ENCODE measurements at places on chromosomes 13 and 19. TPM values are rescaled to one million over a fixed set of nuclear protein-coding genes. Genes with fewer than 3 reads are reported as not detected.

GRCh38 chr13:21636656-21637055, 32.7 kb upstream of the MICU2 start:
- no peak for DNase-seq

DNA sequence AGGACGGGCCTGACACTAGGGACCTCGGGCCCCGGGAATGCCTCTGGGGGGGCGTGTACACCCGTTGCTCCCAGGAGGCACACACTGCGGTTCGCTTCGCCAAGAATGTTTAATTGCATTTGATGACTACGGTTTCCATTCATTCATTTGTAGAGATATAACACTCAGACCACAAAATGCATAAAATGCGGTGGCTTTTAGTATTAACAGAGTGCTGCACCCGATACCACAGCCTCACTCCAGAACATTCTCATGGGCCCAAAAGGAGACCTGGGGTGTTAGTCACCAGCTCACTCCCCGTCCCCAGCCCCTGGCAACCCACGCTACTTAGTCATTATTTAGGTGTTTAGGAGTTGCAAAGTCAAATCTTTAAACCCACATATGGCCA, 21.8 kb downstream of the HCN2 start:
- no peak for DNase-seq

GRCh38 chr19:12784394-12784870, 6.9 kb upstream of the JUNB start:
- DNase-seq: no peak

DNA sequence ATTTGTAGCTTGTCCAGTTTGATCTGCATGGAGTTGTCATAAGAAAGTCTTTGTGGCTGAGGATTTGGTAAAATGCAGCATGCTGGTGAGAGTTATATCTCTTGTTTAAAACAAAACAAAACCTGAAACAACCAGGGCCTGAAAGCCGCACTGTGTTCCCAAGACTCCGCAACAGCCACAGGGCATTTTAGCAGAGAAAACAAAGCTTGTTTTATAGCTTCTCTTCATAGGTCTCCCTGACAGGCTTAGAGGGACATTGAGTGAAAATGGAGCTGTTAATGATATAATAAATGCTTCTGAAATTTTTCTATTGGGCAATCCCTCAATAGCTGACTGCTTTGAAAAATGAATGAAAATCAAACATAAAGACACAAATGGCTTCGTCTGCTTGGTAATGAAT, 148.7 kb upstream of the RNF113B start:
- no peak for DNase-seq

- no peak for DNase-seq
Observed at GRCh38 chr13:106096661-106097092, 438.8 kb downstream of the EFNB2 start.

DNA sequence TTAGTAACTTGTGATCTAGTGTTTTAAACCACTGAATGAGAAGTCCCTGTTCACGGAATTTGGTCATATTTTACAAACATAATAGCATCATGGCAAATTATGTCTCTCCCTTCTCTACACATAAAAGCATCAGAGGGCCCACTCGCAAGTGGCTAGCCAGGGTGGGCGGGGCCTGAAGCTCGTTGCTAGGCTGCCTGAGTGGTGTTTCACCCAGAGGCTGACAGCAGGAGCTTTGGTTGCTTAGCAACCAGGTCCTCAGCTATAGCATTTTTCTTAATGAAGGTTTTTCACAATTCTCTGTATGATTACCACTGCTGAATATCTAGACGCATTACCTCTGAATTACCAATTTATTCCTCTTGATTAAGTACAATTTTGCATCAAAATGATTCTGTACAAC, 126.5 kb downstream of the NALCN start:
- DNase-seq: no peak

DNA sequence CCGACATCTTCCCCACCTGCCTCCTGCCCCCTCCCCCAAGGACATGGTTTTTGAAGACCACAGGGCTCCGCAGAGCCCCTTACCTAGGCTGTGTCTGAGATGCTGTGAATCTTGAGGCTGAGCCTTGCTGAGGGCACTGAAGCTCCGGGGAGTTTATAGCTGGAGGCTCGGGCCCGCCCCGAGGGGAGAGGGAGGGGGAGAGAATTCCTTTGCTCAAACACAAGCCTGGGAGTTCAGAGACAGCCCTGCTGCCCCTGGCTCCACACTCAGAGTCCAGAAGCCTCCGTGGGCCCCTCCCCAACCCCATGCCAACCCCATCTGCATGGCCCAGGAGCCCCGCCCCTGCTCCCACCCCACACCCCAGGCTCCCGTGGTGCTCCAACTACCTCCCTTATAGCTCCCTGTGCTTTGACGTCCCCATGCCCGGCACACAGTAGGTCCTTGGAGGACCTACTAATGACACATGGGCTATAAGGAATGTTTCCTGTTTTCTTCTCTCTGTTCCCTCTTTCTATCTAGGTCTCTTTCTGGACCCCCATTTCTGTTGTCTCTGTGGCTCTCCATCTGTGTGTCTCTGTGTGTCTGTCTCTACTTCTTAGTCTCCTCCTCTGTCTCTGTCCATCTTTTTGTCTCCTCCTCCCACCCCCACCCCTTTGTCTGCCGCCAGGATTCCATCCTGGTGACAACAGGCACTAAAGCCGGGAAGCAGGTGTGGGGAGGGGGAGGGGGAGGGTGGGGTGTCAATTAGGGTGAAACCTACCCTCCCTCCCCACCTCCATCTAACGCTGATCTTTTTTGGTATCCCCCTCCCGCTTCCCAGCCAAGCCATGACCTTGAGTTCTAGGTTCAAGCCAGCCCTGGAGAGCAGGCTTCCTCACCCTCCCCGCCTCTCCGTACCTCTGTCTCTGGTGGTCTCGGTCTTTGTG, at the start of gene TNNT1:
Gene TNNT1 (minus strand): TSS at position 129 of the 926 bp plus-strand sequence. CDS start 2,049 bp downstream, outside the sequence.
- DNase-seq: no peak

DNA sequence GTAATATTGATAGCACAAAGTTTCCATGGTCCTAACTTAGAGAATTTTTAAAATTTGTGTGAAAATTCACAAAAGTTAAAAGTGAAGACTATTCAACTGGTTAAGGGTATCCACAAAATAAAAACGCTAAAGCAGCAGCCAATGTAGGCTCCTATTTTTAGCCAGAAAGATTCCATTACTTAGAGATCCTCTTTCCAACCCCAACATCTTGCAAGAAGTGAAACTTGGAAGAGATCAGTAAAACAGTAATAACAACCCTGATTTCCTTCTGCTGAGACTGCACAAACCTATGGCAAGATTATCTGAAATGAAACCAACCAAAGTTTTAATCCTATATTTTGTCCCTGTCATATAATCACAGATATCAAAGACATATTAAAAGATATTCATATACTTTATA, 8.5 kb downstream of the TBC1D4 start:
- no peak for DNase-seq

DNA sequence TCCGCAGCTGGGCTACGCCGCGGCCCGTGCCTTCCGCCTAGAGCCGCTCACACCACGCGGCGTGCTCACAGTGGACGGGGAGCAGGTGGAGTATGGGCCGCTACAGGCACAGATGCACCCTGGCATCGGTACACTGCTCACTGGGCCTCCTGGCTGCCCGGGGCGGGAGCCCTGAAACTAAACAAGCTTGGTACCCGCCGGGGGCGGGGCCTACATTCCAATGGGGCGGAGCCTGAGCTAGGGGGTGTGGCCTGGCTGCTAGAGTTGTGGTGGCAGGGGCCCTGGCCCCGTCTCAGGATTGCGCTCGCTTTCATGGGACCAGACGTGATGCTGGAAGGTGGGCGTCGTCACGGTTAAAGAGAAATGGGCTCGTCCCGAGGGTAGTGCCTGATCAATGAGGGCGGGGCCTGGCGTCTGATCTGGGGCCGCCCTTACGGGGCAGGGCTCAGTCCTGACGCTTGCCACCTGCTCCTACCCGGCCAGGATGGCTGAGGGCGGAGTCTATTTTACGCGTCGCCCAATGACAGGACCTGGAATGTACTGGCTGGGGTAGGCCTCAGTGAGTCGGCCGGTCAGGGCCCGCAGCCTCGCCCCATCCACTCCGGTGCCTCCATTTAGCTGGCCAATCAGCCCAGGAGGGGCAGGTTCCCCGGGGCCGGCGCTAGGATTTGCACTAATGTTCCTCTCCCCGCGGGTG, 7.4 kb downstream of the DBP start:
- no peak for DNase-seq

DNA sequence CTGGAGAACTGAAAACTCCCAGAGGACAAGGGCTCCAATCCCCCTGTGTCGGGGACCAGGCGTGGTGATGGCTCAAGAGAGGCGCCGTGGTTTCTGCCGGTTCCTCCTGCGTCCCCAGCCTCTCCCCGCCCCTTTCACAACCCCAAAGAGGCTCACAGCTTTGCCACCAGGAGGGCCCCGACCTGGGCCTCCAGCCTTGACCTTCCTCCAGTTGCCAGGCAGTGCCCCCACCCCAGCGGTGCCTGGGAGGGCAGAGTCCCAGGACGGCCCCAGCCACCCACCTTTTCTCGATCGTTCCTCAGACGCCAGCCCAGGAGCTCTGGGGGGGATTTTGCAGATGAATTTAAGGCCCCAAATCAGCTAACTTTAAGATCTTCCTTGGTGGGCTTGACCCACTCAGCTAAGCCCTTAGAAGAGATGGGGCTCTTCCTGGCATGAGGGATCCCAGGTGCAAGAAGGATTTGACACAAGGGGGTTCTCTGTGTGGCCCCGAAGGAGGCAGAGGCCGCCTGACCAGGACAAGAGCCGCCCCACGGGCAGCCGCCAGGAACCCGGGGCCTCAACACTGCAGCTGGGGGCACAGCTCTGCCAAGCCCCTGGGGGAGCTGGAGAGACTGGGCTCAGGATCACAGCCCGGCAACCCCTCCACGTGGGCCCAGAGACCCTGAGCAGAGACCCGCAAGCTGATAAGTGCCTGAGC, 47.0 kb downstream of the MCF2L start:
- no peak for DNase-seq

DNA sequence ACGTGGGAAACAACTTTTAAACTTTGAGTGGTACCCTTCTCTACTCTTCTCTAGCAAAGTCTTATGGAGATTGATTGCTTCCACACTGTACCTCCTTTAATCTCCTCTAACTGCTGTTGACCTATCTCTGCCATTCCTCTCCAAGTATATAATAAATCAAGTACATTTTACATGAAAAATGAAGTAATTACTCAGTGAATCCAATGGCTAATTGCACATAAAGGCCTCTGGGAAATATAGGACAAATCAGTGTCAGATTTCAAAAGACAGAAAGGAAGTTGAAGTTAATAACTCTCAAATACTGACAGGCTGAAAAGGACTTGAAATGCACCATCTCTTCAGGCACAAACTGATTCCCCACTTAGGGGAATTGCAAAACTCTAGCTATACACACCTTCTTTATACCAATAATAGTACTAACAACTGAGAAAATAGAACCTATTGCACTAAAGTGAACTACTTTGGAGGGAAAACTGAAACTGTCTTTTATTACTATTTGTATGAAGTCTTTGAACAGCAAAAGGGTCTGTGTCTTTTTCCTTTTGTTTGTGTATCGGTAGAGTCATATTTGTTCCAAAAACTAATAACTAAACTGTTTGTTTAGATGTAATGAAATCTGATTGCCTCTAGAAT, 701.1 kb downstream of the PCDH9 start:
- no peak for DNase-seq

DNA sequence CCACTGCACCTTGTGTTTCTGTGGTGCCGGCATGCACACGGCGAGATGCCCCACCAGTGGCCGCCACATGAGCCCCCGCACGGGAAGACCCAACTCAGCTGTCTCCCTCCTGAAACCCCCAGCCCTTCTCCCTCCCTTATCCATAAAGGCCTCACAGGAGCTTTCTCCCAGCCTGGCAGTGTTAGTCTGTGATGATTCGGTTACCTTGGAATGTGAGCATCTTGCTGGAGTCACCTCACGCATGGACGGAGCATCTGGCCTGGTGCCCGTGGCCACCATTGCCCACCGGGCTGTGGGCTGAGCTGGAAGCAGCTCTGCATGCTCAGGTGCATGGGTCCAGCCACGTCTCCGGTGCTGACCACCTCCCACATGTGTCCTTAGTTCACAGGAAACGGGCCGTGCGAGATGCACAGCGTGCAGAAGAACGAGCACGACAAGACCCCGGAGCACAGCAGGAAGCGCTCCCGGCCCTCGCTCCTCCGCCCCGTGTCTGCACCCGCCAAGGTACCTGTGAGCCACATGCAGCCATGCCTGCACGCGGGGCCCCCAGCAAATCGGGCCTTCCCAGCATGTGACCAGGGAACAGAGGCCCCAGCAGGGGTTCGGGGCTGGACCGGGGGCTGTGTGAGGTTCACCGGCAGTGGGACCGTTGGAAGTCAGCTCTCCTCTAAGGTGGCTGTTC, 22.0 kb downstream of the SIN3B start:
- DNase-seq: no peak

DNA sequence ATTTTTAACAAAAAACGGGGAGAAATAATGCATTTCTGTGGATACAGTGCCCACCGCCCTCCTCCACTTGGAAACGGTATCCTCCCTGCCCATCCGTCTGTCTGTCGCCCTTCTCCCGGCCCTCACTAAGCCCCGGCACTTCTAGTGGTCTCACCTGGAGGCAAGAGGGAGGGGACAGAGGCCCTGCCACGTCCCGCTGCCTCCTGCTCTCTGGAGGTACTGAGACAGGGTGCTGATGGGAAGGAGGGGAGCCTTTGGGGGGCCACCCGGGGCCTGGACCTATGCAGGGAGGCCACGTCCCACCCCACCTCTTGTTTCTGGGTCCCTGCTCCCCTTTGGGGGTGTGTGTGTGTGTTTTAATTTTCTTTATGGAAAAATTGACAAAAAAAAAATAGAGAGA, 3.0 kb upstream of the HAMP start:
- no peak for DNase-seq

DNA sequence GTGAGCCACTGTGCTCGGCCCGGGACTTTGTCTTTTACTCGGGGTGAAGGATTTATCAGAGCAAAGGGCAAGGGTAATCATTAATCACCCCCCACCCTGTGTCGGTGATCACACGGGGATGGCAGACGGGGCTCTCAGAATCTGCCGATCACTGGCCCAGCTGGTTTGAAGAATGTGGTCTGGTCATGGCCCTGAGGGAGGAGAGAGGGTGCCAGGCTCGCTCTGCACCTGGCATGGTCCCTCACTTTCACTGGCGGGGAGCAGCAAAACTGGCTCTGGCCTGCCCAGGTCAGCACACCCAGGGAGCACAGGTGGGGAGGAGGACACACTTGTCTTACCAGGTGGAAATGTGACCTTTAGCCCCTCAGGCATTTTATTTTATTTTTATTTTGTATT, 10.2 kb downstream of the REEP6 start:
- DNase-seq: no peak

DNA sequence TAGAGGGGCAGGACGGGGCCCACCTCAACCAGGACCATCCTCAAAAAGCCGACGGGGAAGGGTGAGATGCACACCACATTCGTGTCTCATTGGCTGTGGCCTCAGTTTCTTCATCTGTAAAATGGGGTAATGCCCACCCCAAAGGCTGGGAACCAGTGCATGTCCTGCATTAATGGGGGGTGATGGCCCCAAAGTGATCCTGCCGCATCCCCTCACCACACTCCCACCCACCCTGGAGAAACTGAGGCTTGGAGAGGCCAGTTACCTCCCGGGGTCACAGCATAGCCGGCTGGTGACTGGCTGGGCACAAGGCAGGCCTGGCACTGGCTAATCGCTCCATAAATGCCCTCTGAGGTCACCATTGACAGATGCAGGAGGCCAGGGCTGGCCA, 640 bp upstream of the MIDN start:
- no peak for DNase-seq

GRCh38 chr19:54208784-54209057, 8.1 kb downstream of the RPS9 start:
- DNase-seq: no peak

GRCh38 chr19:5607318-5608275, 15.0 kb downstream of the SAFB2 start:
- no peak for DNase-seq

LGALS14 gene
- total RNA-seq: not detected

DAZAP1 gene
- total RNA-seq: 94.8 TPM

SYCN gene
- total RNA-seq: not detected

ZNF610 gene
- total RNA-seq: 4.7 TPM

APOC4 gene
- not detected for total RNA-seq

IGFL3 gene
- not detected for total RNA-seq

TPM4 gene
- 788 TPM for total RNA-seq
